ENCODE measurements at places on chromosomes 11 and 22.
A peak's percentile ranks its signal among the peaks of the same experiment; 100 is the strongest.

- DNase-seq, result no peak
Measured at GRCh38 chr22:36223504-36223903, 15.8 kb downstream of the APOL2 start.

- no peak for DNase-seq
Measured at GRCh38 chr11:1923201-1923956, 3.9 kb downstream of the TNNT3 start.

DNA sequence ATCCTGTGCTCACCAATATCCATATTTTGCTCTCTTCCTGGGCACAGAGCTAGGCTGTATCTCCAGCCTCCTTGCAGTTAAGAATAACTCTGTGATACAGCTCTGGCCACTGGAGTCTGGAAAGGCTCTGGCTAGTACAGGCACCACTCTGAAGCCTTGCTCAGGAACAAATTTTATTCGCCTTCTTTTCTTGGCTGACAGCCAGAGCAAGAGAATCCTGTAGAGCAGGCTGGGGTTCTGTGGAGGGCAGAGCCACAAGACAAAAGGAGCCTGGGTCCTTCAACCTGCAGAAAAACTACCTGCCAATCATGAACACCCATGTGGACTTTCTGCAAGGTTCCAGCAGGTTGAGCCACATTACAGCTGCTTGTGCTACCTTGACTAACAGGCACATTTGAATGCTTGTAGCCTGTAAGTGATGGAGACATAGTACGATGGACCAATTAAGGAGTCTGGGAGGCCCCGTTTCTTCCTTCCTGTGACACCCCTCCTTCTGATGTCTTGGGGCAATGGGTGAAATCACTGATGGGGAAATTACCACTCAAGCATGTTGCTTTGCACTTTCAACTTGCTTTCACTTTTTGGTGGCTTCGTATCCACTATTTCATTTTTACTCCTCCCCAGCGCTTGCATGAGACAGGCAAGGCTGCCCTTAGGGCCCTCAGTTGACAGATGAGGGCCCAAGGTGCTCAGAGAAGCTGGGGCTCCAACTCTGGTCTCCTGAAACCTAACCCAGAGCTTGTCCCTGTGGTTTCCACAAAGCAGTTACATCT, 267.2 kb upstream of the SYN3 start:
- DNase-seq, result no peak

DNA sequence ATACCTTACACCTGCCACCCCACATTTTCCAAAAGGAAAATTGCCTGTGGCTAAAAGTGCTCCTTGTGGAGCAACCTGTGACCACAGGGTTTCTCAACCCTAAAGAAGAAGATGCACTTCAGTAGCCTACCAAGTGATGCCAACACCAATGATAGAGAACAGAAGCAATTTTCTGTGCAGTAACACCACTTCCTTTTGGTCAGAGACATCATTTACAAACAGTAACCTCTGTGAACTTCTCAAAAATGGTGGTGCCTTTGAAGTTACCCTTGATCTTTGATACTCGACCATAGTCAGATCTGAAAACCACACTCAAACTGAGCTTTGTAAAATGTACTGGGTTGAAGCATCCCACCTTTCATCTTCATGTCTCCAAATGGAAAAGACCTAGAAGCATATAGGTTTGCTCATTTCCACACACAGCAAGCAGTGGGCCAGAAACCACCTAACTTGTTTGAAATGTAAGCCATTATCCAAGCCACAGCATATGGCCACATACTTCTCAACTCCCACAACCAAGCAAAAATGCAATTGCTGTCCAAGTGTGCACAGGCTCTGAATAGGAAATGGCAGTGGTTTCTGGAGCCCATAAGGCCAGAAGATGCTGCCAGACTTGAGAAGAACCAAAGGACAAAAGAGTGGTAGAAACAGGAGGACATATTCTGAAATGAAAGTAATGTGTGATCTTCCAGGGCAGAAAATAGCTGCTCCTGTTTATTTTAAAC, 24.3 kb downstream of the MPPED2 start:
- no peak for DNase-seq

- DNase-seq, result no peak
Measured at GRCh38 chr11:23723861-23724260, 773.0 kb upstream of the LUZP2 start.

DNA sequence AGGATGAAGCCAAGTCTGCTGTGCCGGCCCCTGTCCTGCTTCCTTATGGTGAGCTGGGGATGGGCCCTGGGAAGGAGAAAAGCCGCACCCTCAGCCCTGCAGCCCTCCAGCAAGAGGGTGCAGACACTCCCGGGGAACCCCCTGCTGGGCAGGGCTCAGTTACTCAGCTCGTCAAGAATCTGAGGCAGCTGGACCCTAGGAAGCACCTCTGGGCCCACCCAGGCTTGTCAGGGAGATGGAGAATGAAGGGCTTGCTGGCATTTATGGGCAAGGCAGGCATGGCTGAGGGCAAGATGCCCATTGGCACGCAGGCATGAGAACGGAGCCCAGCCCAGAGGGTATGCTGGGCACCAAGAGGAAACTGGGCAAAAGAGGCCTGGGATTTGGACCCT, 12.9 kb downstream of the RELT start:
- no peak for DNase-seq

DNA sequence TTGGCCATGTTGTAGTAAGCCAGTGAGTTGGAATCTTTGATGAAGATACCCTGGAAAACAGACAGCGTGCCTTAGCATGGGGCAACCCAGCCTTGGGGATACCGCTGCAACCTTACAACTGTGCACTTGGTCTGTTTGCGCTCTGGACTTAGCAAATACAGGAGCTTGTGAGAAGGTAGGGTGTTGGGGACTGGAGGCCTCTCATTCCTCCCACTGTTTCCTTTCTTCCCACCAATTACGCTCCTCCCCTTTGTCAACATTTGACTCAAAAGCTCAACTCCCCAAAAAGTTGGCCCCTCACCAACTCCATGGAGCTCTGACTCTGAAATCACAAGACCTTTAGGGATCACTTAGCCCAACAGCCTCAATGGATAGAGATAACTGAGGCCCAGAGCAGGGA, 7.9 kb upstream of the TBC1D10A start:
- no peak for DNase-seq

DNA sequence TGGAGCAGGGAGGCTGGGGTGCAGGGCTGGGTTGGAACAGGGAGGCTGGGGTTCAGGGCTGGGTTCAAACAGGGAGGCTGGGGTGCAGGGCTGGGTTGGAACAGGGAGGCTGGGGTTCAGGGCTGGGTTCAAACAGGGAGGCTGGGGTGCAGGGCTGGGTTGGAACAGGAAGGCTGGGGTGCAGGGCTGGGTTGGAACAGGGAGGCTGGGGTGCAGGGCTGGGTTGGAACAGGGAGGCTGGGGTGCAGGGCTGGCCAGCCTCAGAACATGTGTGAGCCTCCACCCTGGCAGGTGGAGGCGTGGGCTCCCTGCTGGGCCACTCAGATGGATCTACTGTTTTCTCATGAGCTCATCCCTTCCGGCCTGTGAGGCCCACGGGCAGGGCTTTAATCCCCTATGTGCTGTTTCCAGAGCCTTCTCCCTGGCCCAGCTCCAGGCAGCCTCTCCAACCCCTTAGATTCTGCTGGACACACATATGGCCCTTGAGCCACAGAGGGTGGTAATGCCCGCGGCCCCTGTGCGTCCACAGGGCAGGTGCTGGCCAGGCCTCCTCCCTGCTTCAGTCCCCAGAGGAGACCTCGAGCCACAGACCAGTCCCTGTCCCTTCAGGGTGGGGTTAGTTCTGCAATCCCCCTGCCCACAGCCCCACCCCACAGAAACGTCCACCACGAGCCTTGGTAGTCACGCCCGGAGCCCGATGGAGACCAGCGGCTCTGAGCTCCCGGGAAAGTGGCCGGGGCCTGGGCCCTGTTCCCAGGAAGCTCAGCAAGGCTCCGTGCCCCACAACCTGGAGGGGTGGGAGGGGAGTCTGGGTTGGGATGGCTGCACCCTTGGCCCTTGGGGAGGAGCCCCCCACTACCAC, 197.9 kb downstream of the BRD1 start:
- DNase-seq, result no peak

GRCh38 chr11:20005747-20006146, 154.5 kb downstream of the DBX1 start:
- no peak for DNase-seq

- DNase-seq, result peak; percentile 72
Measured at GRCh38 chr11:10792385-10793068, 16.2 kb downstream of the EIF4G2 start.

- DNase-seq, result no peak
Measured at GRCh38 chr11:111456086-111456858, 55.9 kb downstream of the BTG4 start.

DNA sequence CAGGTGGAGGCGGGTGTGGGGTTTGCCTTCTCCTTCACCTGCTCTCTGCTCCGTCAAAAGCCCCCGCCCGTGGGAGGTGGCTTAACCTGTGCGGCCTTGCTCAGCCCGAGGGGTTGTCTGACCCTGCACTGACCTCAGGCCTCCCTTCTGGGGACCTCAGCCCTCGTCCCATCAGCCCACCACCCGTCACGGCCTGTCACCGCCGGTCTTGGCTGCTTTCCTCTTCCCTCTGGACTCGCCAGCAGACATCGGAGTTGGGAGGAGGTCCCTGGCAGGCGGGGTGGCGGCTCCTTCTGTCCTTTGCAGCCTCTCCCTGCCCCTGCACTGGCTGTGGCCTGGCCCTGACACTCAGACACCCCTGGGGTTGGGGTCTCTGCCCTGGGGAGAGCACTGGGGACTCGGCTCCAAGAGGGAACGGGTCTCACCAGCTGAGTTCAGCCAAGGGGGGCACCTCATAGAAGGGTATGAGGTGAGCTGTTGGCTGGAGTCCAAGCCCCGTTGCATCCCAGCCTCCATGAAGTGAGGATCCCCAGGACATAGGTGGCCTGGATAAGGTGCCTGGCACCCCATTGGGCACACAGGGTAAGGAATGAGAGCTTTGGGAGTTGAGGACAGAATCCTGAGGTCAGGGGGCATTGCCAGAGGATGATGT, 999.6 kb downstream of the BRD1 start:
- no peak for DNase-seq

DNA sequence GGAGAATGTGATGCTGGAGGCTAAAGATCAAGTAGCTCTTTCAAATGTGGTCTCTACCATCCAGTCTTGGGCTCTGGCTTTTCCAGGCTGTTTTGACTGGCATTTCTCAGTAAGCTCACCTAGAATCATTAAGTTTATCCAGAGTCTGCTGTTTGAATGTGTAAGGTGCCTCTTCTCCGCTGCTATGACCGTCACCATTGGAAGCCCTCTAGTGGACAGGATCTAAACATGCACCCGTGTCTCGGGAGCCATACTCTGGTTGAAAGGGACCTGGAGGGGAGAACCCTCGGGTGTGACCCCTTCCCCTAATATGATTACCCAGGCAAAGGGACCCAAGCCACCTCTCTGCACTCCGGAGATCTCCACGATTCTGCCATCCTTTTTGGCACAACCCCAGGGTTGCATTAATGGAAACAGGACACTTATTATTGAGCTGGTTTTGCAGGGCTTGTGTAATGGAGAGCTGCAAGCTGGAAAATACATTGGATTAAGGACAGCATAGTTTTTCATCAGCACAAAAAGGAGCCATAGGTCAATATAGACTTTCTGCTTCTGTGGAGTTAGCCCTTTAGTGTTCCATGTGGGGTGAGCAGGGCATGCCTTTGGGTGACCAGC, 191.0 kb upstream of the LARGE1 start:
- DNase-seq, result peak; percentile 38

GRCh38 chr11:45102361-45102809, 44.1 kb upstream of the PRDM11 start:
- no peak for DNase-seq

GRCh38 chr11:19704213-19704612, 8.4 kb upstream of the NAV2 start:
- DNase-seq, result no peak

DNA sequence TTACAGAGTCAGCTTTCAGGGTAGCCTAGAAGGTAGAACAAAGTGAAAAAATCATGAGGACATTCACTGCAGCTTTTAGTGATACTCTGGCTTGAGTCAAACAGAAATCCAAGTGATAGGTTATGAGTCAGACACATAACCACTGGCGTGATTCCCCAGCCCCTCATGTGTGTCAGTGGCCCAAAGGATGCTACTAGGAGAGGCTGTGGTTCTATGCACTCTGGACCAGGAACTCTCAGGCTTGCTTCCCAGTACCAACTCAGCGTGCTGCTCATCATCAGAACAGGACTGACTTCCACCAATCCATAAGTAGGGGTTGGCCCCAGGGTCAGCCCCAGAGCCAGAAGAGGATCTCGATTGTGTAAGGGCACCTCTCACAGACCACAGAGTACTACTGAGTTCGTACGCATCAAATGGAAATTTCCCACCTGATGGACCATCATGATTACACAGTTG, 116.8 kb downstream of the MED15 start:
- DNase-seq, result no peak

DNA sequence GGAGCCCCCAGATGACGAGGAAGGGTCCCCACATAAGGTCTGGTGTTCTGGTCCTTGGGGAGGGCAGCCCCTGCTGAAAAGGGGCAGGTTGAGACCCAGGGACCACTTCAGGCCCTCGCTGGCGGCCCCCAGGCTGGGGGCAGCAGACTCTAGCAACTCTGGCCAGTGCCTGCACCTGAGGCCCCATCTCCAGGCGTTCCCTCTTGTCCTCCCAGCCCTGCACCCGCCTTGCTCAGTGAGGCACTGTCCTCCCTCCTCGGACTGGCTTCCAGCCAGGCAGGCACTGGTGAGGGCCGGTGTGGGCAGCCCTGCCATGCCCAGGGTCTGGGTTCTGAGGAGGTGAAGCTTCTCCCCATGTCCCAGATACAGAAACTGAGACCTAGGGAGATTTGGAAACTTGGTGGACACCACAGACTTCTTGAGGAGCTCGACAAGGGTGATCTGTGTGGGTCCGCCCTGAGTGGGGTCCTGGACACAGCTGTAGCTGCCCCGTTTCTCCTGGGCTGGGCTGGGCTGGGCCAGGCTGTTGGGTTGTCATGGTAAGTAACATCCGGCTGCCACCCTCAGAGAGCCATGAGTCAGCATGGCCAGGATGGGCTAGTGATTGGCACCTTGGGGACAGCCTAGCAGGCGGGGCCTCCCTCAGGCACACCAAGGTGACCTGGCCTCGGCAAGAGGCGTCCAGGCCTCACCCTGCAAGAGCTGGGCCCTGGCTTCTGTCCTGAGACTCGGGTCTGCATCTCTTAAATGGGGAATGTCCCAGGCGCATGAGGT, 11.1 kb upstream of the PHLDA2 start:
- no peak for DNase-seq

GRCh38 chr11:96306600-96306932, 36.4 kb downstream of the MAML2 start:
- no peak for DNase-seq

- DNase-seq, result no peak
Measured at GRCh38 chr11:83909579-83910534, 623.7 kb upstream of the CCDC90B start.

DNA sequence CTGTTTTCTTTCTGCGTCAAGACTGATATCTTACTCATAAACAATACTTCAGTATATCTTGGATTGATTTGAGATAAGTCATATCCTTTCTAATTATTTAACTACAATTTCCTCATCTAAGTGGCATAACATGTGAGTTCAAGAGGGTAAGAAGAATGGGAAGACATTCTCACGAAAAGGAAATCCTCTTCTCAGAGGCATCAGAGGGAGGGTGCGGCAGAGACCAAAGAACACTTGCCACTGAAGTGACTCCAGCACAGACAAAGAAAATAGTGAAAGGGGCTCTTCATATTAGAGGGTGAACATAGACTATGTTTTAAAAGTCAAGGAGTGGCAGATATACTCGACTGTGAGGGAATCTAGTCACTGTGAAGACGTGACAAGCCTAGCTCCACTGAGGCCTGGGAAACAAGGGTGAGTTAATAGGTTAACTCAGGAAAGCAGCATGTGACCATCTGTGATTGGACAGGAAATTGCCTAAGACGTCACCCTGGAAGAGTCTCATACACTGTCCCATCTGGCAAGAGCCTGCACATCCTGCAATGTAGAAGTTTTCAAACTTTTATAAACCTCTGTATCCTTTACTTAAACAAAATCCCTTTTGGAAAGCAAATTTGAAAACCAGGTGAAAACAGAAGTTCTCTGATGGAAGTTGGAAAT, 1.9 kb upstream of the MMP1 start:
- no peak for DNase-seq

Measured in HAP-1 (cell line).